Panc1 (cell line): ENCODE measurements at places on chromosomes 7 and 10.

DNA sequence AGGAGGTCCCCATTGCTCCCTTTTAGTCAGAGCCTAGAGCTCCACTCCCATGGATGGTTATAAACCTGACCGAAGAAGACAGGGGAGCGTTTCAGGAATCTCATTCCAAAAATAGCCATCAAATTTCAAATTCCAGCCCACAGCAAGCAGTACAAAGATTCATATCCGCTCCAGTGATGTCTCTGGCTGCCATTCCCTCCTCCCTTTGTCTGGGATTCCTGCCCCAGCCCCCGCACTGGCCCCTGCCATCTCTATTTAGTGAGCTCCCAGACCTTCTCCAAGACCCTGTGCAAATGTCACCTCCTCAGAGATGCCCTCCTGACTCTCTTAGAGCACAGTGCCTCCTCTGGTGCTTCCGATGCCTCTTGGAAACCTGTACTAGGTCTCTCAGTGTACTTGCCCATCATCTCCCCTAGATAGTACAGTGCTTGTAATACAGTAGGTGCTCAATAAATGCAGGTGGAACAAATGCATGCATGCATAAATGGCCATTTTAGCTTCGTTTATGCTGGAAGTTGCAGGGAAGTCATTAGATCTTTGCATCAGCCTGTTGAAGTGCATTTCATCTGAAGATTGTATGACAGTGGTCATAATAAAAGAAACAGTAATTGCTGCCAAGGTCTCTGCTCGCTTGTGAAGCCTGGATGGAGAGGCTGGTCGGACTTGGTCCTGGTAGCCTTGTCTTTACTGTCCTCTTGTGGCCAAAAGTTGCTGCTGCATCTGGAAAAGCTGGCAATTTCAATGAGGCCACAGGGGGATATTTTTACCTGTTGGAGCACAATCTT, 32.0 kb upstream of the HABP2 start:
- DNase-seq: peak; percentile 61

DNA sequence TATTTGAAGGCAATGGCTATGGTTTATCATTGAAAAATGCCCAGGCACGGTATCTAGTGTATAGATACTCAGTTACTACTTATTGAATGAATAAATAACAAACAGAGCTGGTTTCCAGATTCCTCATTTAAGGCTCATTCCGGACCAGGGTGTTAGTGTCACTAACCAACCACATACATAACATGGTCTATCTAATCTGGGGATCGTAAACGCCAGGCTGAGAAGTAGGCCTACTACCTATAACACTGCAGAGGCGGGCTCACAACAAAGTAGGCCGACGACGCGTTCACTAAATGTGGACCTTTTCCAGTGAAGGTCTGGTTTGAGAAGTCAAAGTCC, 423 bp downstream of the LSM5 start:
- DNase-seq: no peak

- no peak for DNase-seq
Measured at GRCh38 chr10:131844529-131845084, 56.2 kb upstream of the PPP2R2D start.

DNA sequence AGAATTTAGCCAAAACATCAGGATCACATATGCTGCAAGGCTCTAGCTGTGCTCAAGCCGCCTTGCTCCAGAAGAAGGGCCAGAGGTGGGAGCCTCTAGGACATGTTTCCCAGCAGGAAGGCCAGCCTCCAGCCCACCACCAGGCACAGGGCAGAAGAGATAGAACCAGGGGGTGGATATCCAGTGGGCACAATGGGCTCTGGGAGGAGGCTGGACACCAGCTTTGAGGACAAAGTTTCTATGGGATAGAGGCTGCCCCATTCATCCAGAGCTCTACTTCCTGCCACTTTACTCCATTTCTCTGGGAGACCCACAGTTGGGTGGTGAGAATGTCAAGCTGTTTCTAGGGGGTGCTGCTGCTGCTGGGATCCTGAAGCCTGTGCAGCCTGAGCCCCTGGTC, 77.1 kb downstream of the ARHGAP22 start:
- DNase-seq: no peak

DNA sequence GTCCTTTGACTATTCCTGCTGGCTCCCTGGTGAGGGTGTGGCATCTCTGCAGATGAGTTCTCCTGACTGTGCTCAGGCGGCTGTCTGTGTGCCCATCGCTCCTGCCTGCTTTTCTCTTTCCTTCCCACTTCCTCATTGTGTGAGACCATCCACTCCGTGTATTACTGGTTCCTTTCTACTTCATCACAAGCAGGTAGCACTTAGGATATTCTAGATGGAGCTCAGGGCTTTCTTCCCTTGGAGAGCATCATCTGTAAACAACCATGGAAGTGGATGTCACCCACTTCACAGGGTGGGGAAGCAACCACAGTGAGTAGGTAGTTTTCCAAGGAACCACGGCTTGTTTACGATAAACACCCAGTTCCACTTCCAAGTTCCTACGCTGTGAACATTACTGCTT, 15.7 kb downstream of the DNAJB6 start:
- no peak for DNase-seq

DNA sequence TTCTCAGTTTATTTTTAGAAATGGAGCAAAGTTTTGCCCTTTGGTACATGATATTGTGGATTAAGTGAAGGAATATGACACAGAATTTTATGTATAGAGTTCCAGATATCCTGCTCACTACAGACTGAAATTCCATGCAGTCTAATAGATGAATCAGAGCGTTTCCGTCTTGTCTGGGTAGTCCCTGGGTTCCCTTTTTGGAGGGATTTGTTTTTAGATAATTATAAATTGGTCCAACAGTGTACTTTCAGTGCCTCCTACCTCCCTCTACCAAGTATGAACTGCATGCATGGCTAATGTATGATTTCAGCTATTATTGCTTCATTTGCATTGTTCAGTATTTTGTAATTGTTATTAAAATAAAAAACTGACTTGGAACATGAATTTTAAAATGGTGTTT, 74.4 kb downstream of the SEPTIN7 start:
- DNase-seq: no peak

DNA sequence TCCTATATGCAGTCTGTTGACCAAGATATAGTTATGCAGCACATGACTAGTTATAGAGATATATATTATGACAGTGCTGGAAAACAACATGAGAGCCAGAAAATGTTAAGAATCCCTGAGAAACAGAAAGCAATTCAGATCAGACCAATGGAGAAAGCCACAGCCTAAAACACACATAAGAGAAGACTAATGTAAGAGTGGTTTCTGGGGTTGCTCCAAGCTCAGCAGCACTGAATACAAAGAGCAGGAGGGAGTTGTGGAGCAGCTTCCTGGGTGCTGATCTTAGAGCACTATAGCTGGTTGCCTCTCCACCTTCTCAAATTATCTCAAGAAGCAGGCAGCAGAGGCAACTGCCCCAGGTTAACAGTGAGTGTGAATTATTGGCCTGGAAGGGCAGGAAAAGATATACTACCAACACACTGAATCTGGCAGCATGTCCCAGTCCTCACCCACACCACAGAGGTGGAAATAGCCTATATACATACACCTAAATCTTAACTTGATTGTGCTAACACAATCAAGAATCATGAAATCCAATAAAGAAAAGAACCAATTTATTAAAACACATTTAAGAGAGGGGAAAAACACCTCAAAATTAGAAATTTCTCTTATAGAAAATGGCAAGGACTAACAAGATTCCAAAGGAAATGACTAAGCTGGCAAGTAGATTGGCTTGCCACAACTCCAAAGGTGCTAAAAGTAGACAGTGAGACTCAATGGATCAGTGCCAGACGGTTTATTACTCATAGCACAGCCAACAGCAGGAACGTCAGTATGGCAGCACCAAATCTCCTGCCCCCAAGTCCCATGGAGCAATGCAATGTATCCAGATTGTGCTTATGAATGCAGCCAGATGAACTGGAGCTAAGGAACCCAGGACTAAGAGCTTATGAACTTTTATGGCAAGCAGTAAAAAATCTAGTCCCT, 5.1 kb downstream of the PTTG1IP2 start:
- no peak for DNase-seq

DNA sequence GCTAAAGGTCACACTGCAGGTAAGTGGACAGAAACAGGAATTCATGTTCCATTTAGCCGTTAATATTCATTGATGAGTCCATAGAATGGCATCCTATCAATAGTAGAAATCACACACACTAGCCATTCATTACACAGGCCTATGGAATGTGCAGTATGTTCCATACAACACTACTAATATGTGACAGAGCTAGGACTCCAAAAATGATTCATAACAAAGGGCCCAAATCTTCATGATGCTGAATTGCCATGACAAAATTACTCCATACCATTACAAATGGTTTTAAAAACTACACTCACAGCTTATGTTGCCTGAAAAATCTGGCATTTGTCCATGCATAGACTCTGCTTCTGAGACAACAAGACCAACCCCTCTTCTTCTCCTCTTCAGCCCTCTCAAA, 549.1 kb downstream of the XPNPEP1 start:
- DNase-seq: no peak

- no peak for DNase-seq
Measured at GRCh38 chr7:127819975-127820731, 168.2 kb downstream of the SND1 start.

DNA sequence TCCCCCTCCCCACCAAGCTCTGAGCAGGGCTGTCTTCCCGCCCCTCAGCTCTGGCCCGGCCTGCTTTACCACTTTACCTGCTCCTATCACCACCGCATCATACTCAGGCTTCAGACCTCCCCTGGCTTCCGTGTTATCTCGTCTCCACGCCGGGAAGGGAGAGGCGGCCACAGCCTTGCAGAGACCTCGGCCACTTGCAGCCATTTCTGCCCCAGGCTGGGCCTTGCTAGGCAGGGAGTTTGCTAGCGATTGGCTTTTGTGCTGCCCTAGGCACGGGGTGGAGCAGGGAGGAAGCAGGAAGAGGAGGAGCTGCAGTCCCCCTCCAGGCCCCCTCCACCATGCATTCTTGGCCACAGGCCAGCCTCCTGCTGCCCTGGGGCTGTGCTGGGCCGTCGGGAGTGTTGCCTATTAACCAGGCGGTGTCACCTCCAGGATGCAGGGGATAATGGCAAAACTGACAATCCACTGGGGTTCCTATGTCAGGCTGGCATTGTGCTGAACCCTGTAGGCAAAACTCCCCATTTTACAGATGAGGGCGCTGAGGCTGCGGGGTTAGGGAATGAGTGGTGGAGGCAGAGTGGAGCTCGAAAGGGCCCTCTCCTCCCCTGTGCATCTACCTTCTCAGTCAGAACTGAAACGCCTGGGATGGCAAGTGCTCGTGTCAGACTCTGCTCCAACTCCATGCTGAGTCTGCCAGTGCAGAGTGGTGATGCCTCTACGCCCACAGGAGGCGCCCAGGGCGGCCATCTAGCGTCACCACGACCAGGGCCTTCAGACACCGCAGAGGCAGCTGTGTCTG, at the start of gene PYROXD2:
PYROXD2 (minus strand) TSS at position 251 of the 799 bp plus-strand sequence; CDS start at position 204, 47 bp downstream.
- DNase-seq: no peak

DNA sequence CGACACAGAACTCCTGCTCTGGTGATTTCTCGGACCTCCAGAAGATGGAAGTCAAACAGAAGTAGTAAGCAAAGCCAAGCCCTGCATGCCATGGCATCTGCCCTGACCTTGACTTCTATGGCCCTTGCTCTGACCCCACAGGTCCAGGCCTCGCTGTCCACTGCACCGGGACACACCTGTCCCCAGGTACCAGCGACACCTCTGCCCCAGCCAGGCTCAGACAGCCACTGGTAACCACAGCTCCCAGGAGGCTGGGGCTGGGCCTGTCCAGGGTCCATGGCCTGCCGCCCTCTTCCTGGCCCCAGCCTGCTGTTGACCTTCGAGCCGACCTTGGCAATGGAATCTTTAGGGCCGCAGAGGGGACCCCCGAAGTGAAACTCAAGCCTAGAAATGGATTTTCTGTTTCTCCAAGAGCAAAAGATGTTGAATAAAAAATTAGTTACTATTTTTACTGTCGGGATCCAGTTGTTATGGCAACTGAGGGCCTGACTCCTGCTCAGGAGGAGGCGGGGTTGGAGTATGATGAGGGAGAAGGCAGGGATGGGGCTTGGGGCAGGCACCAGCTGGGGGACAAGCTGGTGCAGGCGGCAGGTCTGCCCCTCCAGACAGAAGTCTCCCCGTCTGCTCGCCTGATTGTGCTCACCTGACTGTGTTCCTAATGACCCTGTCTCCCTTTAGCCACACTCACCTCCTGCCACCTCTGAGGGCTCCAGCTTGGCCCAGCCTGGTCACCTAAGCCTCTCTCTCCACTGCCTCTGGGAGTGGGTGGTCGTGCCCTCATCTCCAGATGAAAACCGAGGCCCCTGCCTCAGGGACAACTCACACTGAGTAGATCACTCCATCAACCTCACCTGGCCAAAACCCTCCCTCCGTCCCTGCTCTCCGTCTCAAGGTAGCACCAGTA, 4.1 kb upstream of the MMD2 start:
- no peak for DNase-seq

DNA sequence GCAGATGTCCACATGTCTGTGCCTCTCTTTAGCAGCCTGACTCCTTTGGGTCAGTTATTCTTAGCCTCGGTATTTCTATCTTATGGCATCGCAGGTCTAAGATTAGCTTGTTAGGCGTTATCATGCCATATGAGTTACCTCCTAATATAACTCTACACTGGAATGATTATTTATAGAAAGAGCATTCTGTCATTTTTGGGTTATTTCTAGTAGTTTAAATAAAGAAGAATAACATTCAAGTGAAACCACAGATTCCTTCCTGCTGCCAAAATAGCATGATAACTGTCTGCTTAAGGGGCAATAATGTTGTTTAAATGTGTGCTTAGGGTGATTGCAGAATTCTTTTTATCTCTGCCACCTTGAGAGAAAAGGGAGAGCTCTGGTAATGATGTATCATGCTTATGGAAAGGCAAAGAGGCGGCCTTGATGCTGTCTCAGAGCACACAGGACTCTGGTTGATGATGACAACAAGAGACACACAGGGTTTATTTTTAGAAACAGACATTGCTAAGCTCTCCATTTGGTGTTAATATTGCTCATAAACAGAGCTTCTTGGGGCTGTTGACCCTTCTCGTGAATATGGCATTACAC, 10.4 kb downstream of the HDAC9 start:
- DNase-seq: no peak

- no peak for DNase-seq
Measured at GRCh38 chr7:50940621-50941020, 157.9 kb upstream of the GRB10 start.

- DNase-seq: no peak
Measured at GRCh38 chr7:80124526-80125264, 9.9 kb upstream of the GNAI1 start.

DNA sequence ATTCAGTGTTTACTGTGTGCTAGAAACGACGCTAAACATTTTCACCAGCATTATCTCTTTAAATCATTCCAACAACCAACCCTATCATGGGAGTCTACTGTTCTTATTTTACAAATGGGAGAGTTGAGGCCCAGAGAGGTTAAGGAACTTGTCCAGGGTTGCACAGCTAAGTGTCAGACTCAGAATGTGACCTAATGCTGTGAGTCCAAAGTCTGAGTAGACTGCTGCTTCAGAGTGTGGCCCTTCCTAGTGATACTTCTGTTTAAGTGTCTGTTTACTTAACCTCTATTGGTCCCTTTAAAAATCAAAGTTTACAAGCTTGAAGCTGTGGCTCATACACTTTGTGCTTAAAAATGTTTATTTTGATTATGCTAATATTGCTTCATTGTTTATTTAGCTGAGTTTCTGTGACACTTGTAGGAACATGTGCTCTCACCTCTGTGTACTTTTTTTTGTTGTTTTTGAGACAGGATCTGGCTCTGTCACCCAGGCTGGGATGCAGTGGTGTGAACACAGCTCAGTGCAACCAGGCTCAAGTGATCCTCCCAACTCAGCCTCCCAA, 84.4 kb upstream of the SYPL1 start:
- DNase-seq: peak; percentile 18

- DNase-seq: no peak
Measured at GRCh38 chr7:127769696-127770400, 117.9 kb downstream of the SND1 start.
